Right atrium auricular region (tissue), 2 donors: ENCODE measurements at places on chromosomes 5 and 9.

DNA sequence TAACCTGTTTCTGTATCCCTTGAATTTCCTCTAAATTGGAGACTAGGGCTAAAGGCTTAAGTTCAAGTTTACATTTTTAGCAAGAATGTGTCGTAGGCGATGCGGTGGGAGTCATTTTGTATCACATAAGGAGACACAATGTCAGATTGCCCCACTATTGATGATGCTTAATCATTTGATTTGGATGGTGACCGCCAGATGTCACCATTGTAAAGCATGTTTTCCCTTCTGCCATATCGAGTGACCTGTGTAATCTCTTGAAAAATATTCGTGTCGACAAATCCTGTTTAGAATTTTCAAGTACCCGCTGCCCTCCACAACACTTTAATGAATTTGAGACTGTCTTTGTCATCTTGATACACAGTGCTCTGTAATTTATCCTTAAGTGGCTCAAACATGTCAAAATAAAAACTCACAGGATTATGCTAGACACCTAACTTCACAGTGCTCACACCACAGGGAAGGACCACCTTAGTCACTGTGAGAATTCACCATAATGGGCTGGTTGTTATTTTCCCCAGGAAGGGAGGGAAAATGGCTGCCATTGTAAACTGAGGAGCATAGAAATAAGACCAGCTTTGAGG, 34.5 kb upstream of the SLC46A2 start:
- no peak overlapping the region for H3K27ac ChIP-seq
- no peak overlapping the region for H3K4me3 ChIP-seq
- H3K36me3 ChIP-seq: no peaks in the 10 kb centered on the region
- no peaks in the 10 kb centered on the region for H3K4me1 ChIP-seq
- no peaks in the 10 kb centered on the region for H3K27me3 ChIP-seq
- DNase-seq: no peak

GRCh38 chr5:5316334-5316733, 106.1 kb upstream of the ICE1 start:
- H3K4me1 ChIP-seq: no peaks in the 10 kb centered on the region
- DNase-seq: no peak
- no peaks in the 10 kb centered on the region for H3K36me3 ChIP-seq
- H3K27ac ChIP-seq: no peak overlapping the region

DNA sequence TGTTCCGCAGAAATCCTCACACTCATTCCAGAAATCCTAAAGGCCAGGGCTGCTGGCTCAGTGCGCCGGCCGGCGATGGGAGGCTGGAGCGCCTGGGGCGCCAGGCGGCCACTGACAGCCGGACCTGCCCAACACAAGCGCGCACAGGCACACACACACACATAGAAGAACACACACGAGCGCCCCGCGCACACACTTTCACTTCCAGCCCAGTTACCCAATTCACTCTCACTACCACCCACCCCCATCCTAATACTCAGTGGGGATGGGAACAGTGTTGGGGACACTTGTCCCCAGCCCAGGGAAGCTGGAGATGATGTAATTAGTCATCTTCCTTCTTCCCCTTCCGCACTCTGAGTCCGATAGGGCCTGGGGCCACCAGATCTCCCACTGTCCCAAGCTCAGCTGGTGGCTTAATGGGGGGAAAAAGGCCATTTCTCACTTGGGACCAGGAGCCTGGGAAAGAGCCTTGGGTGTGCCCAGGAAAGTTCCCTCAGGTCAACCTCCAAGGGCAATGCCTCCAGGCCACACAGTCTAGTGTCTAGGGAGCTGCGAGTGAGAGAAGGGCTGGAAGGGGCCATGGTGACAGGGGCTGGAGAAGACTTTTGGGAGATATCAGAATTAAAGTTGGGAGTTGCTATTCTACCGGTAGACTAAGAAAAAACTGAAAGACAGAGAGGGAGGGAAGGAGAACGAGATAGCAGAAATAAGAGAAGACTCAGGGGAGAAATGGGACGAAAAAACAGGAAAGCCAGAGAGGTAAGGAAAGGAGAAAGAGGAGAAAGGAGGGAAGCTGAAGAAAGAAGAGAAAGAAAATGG, 1.7 kb downstream of the EBF1 start:
- no peaks in the 10 kb centered on the region for H3K27me3 ChIP-seq
- no peak for DNase-seq
- no peaks in the 10 kb centered on the region for H3K36me3 ChIP-seq

DNA sequence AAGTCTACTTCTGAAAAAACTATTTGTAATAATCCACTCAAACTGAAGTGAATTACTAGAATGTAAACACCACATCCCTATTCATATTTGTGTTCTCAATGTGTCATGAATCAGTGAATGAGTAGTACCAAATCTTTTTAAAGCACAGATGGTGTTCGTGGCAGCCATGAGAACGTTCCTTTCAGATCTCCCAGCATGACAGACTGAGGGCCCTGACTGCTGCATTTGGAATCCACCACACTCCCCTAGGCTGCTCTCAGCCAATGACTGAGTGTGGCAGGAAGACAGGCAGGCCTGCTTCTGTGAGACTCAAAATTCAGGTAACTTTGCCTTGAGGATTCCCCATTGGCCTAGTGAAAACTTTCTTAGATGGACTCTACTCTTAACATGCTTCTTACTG, 10.9 kb upstream of the JMY start:
- H3K4me1 ChIP-seq: no peaks in the 10 kb centered on the region
- H3K27me3 ChIP-seq: no peaks in the 10 kb centered on the region
- no peak overlapping the region for H3K4me3 ChIP-seq

GRCh38 chr9:128685636-128686489, 3.2 kb upstream of the SET start:
- H3K27me3 ChIP-seq: no peaks in the 10 kb centered on the region
- no peak for DNase-seq
- no peaks in the 10 kb centered on the region for H3K4me1 ChIP-seq
- H3K36me3 ChIP-seq: no peaks in the 10 kb centered on the region

GRCh38 chr9:82127465-82127864, 138.9 kb downstream of the SPATA31D1 start:
- H3K4me3 ChIP-seq: no peak overlapping the region
- H3K27ac ChIP-seq: no peak overlapping the region
- H3K4me1 ChIP-seq: no peaks in the 10 kb centered on the region
- no peaks in the 10 kb centered on the region for H3K36me3 ChIP-seq

DNA sequence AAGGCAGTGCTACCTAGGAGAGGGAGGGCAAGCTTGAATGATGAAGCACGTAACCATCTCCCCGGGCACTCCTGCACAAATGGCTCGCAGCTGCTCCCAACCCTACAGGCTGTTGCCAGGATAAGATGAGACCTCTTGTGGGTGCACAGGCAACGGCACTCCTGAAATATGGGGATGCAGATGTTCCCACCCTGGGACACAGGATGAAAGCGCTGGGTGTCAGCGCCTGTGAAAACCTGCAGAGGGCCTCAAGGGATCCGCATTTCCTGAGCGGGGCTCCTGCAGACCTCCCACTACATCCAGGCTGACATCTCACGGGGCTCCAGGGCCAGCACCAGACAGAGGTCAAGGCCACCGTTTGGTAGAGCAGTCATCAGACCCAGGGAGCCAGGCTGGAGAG, 60.7 kb downstream of the SMIM23 start:
- DNase-seq: no peak
- H3K36me3 ChIP-seq: no peaks in the 10 kb centered on the region
- no peaks in the 10 kb centered on the region for H3K27me3 ChIP-seq
- no peaks in the 10 kb centered on the region for H3K4me1 ChIP-seq
- no peak overlapping the region for H3K4me3 ChIP-seq

GRCh38 chr9:111842313-111842712, 47.6 kb upstream of the SHOC1 start:
- H3K4me3 ChIP-seq: no peak overlapping the region
- no peak for DNase-seq
- no peak overlapping the region for H3K27ac ChIP-seq
- H3K27me3 ChIP-seq: no peaks in the 10 kb centered on the region
